Testis (tissue), 5 donors: ENCODE measurements at places on chromosomes 1 and 21.
A peak's percentile ranks its signal among the peaks of the same experiment; 100 is the strongest.

- DNase-seq, result no peak
Measured at GRCh38 chr1:31643976-31644559, 608 bp downstream of the PEF1 start.

DNA sequence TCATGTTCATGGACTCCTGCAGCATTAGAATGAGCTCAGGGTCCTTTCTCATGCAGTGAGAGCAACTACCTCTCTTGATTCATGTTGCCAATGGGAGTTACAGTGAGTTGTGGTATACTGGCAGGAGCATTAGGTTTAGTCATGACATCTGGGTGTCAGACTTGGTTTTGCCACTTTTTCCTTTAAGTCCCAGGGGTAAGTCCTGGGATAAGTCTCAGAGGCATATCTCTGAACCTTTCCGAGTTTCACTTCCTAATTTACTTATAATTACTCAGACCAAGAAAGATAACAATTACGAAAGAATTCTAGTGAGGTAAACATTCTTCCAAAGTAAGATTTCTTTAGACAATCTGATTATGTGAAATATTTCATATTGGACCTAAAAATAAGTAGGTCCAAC lies 606.0 kb downstream of the SMYD3 start:
- DNase-seq, result no peak

GRCh38 chr1:56688522-56689026 lies 43.5 kb downstream of the PRKAA2 start:
- DNase-seq, result no peak

GRCh38 chr1:152049291-152050083 lies 12.7 kb upstream of the S100A11 start:
- no peak for DNase-seq

DNA sequence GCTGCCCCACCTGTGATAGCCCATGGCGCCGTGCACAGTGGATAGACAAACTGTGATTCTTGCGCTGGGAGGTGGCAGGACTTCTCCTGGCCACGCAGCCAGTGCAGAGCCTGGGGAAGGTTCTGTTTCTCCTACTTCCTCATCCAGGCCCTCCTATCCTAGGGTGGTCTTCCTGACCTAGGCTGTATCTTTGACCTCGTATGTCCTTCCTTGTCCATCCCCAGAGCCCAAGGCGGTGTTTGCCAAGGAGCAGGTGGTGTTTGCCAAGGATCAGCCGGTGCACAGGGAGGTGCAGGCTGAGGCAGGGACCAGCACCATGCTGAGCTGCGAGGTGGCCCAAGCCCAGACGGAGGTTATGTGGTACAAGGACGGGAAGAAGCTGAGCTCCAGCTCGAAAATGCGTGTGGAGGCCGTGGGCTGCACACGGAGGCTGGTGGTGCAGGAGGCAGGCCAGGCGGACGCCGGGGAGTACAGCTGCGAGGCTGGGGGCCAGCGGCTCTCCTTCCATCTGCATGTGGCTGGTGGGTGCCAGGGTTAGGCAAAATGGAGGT lies 63.9 kb downstream of the OBSCN start:
- no peak for DNase-seq

- no peak for DNase-seq
Measured at GRCh38 chr1:40204856-40205255, 42.9 kb upstream of the TMCO2 start.

DNA sequence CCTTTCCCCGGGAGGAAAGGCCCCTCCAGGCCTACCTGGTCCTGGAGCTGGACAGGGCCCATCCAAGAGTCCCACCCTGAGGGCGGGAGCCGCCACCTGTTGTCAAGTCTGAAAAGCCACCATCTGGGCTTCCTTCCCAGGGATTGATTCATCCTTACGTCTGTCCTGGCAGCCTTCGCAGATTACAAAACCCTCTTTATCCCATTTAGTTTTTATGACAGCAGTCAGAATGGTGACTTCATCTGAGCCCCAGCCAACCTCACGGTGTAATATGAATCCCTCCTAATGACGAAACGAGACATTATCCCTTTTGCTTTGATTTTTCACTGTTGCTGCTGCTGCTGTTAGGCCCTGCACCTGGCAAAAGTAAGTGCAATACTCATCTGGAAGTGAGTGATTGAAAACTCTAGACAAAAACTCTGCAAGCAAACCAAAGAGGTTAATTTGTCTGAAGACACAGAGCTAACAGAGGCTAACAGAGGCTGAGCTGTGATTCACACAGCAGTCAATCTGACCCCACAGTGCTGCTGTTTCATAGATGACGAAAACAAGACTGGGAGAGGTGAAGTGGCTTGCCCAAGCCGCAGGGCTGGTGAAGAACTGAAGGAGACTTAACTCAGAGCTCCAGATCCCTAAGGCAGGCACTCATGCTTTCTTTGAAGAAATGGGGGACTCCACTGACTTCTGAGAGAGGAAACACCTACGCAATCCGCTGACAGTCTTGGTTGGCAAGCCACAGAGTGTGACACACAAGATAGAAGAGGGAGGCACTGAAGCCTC lies 30.0 kb upstream of the S100A7 start:
- peak; percentile 25 for DNase-seq

DNA sequence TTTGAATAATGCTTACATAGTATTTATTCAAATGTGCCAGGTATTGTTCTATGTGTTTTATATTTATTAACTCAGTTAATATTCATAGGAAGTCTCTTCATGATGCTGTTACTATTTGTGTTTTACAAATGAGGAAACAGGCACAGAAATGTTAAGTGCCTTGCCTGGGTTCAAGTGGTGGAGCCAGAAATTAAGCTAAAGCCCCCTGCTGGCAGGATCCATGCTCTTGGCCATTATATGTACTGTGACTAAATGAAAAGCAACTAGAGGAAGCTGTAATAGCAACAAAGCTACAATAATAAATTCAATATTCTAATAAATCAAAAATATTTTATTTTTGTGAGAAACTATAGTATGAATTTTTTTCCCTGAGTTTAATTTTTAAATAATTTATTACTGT lies 30.0 kb downstream of the IARS2 start:
- no peak for DNase-seq

DNA sequence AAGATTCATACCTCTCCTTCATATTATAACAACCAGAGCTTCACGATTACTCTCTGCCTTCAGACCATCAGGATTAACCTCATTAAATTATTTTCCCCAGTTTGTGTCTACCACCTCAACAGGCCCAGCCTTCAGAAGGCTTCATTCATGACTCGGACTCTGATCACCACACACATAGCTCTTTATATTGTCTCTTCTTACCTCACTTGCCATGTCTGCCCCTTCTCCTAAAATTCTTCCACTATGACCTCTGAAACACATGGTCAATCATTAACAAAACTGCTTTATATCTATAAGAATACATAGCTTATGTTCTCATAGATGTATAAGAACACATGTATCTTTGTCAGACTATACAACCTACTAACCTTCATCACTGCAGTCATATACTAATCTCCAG lies 79.8 kb downstream of the USP1 start:
- DNase-seq, result no peak

DNA sequence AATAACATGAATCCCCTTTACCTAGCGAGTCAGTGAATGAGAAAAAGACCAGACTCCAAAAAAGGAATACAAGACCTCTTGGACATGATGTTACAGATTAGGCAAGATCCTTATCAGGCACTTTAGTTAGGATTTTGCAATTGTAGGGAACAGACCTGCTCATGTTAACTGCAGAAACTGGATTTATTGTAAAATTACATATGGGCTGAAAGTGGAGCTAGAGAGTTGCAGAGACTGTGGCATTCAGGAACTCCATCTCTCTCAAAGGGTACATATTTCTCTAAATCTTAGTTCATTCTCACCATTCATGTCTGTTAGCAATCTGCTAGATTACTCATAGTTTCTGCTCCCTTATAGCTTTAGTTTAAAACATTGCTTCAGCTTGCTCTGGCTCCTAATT lies 142.2 kb downstream of the PAPPA2 start:
- DNase-seq, result no peak

GRCh38 chr1:67608661-67609576 lies 76.1 kb upstream of the GADD45A start:
- no peak for DNase-seq

DNA sequence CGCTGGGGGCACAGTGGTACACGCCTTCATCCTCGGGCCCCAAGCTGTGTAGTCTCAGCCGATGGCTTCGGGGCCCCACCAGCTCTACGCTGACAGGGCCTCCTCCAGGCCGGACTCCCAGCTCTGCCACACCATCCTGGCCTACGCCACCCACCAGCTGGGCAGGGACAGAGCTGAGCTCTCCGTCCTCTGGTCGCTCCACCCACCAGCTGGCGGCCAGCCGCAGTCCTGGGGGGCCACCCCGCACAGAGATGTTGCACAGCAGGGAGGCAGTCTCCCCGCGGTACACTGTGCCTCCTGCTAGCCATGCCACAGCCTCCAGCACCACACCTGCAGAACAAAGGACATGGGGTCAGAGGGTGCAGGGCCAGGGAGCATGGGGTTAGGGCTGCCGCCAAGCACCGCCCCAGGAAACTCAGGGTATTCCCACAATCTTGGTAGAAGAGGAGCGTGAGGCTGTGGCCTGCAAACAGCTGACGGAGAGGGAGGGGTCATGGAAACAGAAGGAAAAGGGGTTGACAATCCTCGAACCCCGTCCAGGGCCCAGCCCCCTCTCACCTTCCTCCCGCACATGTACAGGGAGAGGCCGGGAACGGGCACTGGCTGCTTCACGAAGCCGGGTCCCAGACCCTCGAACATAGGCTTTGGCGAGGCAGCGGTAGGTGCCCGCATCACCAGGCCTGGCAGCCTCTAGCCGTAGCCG lies 5.9 kb downstream of the IGSF8 start:
- no peak for DNase-seq

DNA sequence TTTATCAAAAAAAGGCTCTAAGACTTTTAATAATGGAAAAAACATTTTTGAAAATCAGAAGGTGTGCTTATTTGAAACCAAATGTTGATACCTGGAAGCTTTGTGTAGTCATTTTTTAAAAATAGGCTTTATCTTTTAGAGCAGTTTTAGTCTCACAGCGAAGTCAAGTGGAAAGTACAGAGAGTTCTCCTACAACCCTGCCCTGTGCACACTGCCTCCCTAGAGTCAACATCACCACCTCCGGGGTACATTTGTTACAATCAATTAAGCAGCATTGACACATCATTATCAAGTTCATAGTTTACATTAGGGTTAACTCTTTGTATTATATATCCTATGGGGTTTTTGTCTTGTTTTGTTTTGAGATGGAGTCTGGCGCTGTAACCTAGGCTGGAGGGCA lies 10.7 kb upstream of the ERO1B start:
- no peak for DNase-seq

DNA sequence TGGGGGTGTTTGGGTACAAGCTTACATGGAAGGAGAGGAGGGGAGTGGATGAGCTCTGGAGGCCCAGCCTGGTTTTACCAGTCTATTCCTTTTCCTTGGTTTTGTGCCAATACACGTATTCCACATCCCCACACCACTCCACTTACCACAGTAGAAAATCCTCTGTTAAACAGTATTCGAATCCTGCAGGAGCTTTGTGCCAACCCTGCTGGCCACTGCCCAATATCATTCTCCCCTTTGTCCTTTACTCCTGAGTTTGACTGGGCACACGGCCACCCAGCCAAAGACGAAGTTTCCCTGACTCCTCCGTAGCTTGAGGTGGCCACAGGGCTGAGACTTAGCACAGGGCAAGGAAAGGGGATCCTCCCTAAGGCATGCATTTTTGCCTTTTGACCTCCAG lies 61.6 kb downstream of the TMCO4 start:
- DNase-seq, result no peak

DNA sequence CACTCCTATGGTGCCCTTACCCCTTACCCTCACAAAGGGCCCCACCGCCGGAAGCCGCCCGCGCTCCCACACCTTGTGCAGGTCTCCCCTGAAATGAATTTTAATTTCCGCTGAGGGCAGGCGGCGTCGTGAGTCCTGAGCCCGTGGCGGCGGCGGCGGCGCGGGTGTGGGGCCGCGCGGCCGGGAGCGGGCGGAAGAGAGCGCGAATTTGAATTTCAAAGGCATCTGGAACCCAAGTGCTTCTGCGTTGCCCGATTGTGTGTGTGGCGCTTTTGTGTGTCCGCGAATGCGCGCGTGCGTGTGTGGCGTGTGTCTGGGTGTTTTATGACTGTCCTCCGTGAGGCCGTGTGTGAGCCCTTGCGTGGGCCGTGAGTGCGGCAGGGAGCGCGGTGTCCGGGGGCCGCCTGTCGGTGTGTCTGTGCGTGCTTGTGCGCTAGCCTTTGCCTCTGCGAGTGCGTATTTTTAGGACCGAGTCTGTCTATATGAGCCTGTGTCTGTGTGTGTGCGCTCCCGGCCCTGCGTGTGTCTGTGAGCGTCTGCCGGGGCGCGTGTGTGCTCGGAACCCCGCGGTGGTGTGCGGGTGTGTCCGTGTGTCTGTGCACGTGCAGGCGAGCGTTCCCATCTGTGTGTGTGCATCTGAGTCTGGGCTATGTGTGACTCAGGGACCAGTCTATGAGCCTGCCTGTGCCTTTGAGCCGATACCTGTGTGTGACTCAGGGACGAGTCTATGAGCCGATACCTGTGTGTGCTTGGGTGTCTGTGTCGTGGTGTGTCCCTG lies 7.9 kb upstream of the ADGRB2 start:
- no peak for DNase-seq

GRCh38 chr1:193498088-193498655 lies 311.8 kb upstream of the B3GALT2 start:
- no peak for DNase-seq

DNA sequence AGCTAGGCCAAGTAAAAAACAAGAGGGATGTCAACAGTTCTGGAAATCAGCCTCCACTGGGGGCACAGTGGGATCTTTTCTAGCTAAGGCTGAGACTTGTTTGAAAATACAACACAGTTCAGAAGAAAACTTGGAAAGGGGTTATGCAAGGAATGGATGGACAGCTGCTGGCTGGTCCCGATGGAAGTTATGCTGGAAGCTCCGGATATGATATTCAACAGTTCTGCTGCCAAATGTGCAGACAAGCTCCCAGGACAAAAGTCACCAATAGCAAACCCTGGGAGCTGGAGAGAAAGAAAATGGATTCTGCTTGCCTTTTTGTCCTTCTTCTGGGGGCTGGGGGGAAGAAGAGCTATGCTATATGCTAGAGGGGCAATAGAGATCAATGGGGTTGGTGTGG lies 14.3 kb downstream of the LMX1A start:
- DNase-seq, result no peak

- DNase-seq, result no peak
Measured at GRCh38 chr1:36177589-36178431, 21.9 kb downstream of the MAP7D1 start.

- DNase-seq, result no peak
Measured at GRCh38 chr1:229086686-229087085, 184.2 kb upstream of the RAB4A start.

GRCh38 chr1:232574889-232575762 lies 54.8 kb downstream of the SIPA1L2 start:
- DNase-seq, result no peak

- DNase-seq, result no peak
Measured at GRCh38 chr1:1551524-1552262, 11.3 kb upstream of the TMEM240 start.

DNA sequence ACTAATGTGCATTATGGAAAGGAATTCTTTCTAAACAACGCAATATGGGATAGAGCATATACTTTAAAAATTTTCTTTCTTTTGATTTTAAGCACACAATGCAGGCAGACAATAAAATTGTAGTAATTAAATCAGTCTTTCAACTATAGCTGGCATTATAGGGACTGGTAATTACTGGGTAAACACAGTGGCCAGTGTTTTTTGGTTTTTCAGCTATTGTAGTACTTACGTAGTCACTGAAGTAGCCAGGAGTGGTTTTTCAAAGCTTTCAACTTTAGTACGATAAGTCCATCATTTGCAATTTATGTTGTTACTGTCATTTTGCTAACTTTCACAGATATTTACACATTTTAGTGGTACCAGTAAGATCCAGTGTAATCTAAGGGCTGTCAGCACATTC lies 50.6 kb downstream of the RAB3GAP2 start:
- DNase-seq, result no peak

- peak; percentile 22 for DNase-seq
Measured at GRCh38 chr1:119141020-119141424, 569 bp upstream of the WARS2 start.

- peak; percentile 41 for DNase-seq
Measured at GRCh38 chr1:115330480-115331013, 7.5 kb downstream of the NGF start.
